NCI-H2081 (cell line): ENCODE measurements at places on chromosomes 12 and 14.

DNA sequence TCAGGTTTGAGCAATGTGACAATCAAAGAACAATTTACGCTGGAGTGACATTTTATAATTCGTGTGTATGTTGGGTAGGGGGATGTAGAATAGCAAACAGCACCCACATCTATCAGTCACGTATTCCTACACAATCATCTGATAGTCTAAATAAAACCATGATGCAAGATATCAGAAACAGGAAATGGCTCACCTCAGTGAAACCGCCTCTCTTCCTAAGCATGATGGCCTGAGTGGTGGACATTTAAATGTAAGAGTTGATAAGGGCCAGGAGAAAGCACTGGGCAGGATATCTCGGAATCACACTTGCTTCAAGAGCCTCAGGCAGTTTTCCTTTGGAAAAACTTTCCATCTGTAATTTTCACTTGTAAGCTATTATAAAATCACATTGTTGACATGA lies 128.2 kb downstream of the GRIP1 start:
- no peak for DNase-seq

- DNase-seq, result peak; percentile 90
Measured at GRCh38 chr12:95674631-95675030, 115.9 kb downstream of the NTN4 start.

- no peak for DNase-seq
Measured at GRCh38 chr12:28258998-28259397, 68.7 kb downstream of the CCDC91 start.

- DNase-seq, result no peak
Measured at GRCh38 chr14:63672417-63673180, 30.9 kb upstream of the WDR89 start.

- DNase-seq, result no peak
Measured at GRCh38 chr14:68995731-68996130, 16.6 kb upstream of the ACTN1 start.

DNA sequence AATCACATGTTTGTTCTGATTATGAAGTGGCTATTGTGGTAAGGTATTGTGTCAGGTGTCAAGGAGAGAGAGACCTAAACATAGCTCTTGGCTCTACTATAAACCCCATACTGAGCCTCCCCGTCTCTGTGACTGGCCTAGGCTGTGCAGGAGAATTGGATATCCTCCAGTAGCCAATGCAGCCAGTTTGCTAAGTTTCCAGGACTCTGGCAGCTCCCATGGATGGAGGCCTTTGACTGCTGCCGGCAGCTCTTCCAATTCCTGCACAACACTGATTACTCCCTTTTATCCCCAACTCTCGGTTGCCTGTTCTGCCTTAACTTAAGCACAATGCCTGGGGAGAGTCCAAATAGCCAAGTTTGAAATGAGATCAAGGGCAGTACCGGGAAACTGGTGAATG lies 59.3 kb downstream of the ABCC9 start:
- DNase-seq, result no peak
